ENCODE measurements at places on chromosomes 13 and 19. TPM values are rescaled to one million over a fixed set of nuclear protein-coding genes. Genes with fewer than 3 reads are reported as not detected.

- H3K4me3 ChIP-seq: no peak overlapping the region
- no peak for DNase-seq
- no peaks in the 10 kb centered on the region for H3K4me1 ChIP-seq
- H3K27me3 ChIP-seq: no peaks in the 10 kb centered on the region
Measured at GRCh38 chr13:71609271-71609670, 257.7 kb downstream of the DACH1 start.

- peaks cover 7% of the 10 kb centered on the region for H3K4me1 ChIP-seq
- no peak overlapping the region for H3K4me3 ChIP-seq
- peaks cover 15% of the 10 kb centered on the region for H3K27me3 ChIP-seq
- H3K27ac ChIP-seq: no peak overlapping the region
- no peak for DNase-seq
Measured at GRCh38 chr13:46382224-46382623, 4.8 kb downstream of the RUBCNL start.

- no peaks in the 10 kb centered on the region for H3K27me3 ChIP-seq
- no peaks in the 10 kb centered on the region for H3K4me1 ChIP-seq
- H3K4me3 ChIP-seq: no peak overlapping the region
- no peak overlapping the region for H3K27ac ChIP-seq
Measured at GRCh38 chr13:102289606-102290005, 112.2 kb downstream of the FGF14 start.

- peaks cover 80% of the 10 kb centered on the region for H3K36me3 ChIP-seq
- no peak overlapping the region for H3K27ac ChIP-seq
- H3K4me3 ChIP-seq: no peak overlapping the region
- H3K27me3 ChIP-seq: no peaks in the 10 kb centered on the region
- DNase-seq: no peak
Measured at GRCh38 chr19:46678110-46678732, 17.2 kb upstream of the DACT3 start.

RNF17 gene
- 0.44 TPM for polyA plus RNA-seq

All from spinal cord (tissue), 10 donors.